ENCODE measurements at places on chromosomes 16 and 17.

DNA sequence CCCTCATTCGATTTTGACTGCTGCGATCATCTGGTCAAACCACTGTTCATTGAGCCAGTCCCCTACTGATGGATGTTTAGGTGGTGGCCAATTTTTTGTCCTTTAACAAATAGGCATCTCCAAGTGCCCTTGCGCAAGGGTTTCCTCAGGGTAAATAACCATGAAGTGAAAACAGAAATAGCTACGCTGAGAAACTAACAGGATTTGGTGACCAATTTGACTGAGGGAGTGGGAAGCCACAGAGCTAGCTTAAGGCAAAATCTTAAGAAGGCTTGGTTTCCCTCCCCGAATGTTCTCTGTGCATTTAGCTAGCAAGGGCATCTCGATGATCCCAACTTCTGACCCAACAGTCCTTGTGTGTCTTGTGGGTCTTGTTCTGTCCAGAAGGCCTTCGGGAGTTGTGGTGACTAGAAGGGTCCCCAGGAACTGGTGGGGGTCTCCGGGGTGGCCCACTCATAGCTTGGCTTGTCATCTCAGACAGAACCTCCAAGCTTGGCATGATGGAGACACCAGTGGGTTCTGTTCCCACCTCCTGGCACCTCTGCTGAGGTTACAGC lies 117.2 kb downstream of the SOCS1 start:
- no peak for DNase-seq

GRCh38 chr16:16021988-16022682 lies 72.7 kb downstream of the ABCC1 start:
- DNase-seq: no peak

DNA sequence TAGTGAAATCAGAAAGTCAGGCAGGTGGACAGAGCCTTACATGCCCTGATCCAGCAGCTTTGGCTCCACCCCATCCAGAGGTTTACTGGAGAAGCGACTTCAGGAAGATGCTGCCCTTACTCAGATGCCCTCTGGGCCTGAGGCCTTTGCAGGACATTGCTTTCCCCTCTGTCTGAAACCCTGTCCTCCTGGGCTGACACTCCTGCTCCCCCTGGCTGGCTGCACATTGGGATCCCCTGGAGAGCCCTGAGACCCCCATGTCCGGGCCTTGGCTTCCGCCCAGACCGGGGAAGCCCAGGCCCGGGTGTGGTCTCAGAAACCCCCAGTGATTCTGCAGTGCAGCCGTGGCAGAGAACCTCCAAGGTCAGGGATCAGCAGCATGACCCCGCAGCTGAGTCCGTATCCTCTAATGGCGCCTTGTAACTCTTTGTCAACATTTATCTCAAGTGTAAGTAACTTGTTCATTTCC lies 36.6 kb downstream of the BCO1 start:
- no peak for DNase-seq

GRCh38 chr17:34393401-34393800 lies 30.4 kb upstream of the CCL1 start:
- DNase-seq: no peak
